ENCODE measurements at places on chromosomes 6 and 20.

- DNase-seq: no peak
Measured at GRCh38 chr6:134727081-134727480, 222.8 kb downstream of the ALDH8A1 start.

DNA sequence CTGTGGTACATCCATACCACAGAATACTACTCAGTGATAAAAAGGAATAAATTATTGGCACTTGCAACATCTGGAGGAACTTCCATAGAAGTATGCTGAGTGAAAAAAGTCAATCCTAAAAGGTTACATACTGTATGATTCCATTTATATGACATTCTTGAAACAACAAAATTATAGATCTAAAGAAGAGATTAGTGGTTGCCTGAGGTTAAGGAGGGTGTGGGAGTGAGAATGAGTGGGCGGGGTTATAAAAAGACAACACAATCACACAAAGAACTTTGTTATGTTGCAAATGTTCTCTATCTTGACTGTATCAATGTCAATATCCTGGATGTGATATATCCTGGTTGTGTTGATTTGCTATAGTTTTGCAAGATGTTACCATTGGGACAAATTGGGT is 21.2 kb downstream of the SNRPB start:
- no peak for DNase-seq

DNA sequence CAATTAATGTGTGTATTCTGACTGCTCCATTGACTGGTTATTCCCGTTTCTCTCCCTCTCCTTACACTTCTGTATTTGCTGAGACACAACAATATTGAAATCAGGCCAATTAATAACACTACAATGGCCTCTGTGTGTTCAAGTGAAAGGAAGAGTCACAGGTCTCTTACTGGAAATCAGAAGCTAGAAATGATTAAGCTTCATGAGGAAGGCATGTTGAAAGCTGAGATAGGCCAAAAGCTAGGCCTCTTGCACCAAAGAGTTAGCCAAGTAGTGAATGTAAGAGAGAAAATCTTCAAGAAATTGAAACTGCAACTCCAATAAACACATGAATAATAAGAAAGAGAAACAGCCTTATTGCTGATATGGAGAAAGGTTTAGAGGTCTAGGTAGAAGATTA is 489.5 kb upstream of the CITED2 start:
- DNase-seq: no peak

GRCh38 chr6:45609141-45609638 is 231.5 kb upstream of the SUPT3H start:
- DNase-seq: no peak

DNA sequence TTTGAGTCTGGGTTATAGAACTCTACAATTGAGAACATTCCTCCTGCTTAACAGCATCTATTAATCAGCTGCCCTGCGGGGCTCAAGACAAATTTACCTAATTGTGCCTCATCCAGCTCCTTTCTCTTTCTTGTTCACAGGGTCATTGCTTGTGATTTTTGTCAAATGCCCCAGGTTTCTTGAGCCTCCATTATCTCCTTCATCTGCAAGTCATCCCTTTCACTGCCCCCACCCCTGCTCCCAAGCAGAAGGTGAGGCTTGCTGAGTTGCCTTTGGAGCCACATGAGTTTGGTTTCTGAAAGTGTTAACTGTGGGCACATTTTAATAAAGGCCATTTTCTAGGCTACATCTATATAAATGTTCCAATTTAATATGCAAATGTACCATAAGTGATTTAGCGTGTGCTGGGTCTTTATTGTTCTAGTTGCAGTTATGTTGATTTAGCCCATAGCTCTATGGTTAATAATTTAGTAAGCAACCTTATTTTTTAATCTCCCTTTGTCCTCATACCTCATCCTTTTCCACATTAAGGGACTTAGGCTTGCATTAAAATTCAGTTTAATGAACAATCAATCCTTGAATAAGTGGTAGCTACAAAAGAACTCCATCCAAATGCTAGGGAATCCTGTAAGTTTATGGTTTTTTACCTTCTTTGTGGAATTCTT is 56.1 kb downstream of the VSTM2L start:
- no peak for DNase-seq

GRCh38 chr20:54085910-54086309 is 15.5 kb upstream of the BCAS1 start:
- no peak for DNase-seq
